Activated naive CD4-positive, alpha-beta T cell treated with anti-CD3 and anti-CD28 coated beads for 36 hours (primary cell): ENCODE measurements at places on chromosomes 13 and 19. TPM values are rescaled to one million over a fixed set of nuclear protein-coding genes. Genes with fewer than 3 reads are reported as not detected.

DNA sequence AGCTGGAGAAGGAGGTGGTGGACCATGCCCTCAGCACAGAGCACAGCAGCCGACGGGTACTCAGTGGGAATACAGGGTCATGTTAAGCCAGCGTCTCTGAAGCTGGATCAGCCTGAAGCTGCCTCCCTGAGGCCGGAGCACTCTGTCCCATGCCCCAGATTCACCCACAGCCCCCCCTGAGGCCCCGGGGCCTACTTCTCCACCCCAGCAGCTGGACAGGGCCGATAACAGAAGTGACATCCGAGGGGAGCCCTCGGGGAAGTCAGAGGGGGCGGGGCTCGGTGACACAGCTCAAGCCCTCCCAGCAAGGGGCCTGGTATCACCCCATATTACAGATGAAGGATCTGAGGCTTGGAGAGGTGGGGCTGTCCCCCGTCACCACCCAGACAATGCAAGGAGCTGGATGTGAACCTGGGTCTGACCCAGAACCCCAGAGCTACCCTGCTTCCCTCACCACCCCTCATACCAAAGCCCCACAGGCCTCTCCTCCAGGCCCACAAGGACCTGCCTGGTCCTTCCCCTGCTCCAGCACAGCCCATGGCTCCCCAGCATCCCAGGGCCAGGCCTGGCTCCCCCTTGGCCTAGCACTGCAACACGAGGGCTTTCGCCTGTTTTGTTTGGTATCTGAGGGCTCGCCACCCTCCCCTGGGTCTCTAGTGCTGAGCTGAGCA lies 5.7 kb downstream of the R3HDM4 start:
- H3K4me3 ChIP-seq, result peak overlapping the region; percentile 41
- H3K4me1 ChIP-seq, result peaks cover 72% of the 10 kb centered on the region
- H3K27ac ChIP-seq, result peak overlapping the region; percentile 97
- H3K27me3 ChIP-seq, result no peaks in the 10 kb centered on the region
- peaks cover 15% of the 10 kb centered on the region for H3K36me3 ChIP-seq

DNA sequence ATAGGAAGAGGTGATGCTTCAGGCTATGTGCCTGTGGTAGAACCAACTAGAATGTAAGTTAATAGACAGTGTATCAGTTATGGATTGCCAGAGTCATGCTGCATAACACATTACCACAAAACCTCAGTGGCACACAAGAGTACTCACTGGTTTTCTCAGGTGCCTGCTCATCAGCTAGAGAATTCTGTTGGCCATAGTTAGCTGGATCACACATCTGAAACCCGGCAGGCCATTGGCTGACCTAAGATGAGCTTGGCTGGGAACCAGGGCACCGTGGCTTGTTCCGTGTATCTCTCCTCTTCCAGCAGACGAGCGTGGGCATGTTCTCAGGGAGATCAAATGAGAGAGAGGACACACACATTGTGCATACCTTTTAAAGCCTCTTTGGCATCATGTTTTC lies 76.7 kb downstream of the TEX26 start:
- no peak for DNase-seq
- H3K27ac ChIP-seq, result no peak overlapping the region
- H3K36me3 ChIP-seq, result no peaks in the 10 kb centered on the region
- H3K4me3 ChIP-seq, result no peak overlapping the region

Gene PTGIR
- total RNA-seq, result 17.2 TPM

DNA sequence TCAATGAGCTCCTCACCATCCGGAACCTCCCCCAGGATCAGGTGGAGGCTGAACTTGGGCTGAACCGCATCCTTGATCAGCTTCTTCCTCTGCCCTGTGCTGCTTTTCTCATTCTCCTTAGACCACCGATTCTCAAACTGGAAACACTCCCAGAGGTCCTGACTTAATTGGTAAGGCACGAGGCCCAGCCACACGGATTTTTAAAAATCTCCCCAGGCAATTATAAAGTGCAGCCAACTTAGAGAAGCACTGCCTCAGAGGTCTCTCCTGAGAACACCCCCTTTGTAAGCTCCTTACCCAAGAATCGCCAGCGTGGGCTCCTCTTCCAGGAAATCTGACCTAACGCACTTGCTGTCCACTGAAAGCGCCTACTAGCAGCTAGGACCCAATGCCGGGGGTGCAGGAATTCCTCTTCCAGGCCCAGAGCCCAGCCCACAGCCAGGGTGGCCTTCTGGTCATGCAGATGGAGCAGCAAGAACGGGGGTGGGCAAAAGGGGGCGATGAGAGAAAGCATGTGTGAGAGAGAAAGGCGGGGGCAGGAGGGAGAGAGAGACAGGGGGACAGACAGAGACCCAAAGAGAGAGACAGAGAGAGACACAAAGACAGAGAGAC lies 66.9 kb upstream of the CACNA1A start:
- H3K27me3 ChIP-seq, result peaks cover 10% of the 10 kb centered on the region
- no peak overlapping the region for H3K27ac ChIP-seq
- no peak for DNase-seq
- no peaks in the 10 kb centered on the region for H3K36me3 ChIP-seq
- H3K4me1 ChIP-seq, result no peaks in the 10 kb centered on the region

Gene CGB3
- total RNA-seq, result not detected

- DNase-seq, result peak; percentile 24
- H3K4me3 ChIP-seq, result peak overlapping the region; percentile 55
- no peaks in the 10 kb centered on the region for H3K27me3 ChIP-seq
- H3K36me3 ChIP-seq, result peaks cover 5% of the 10 kb centered on the region
- H3K27ac ChIP-seq, result peak overlapping the region; percentile 58
- H3K4me1 ChIP-seq, result peaks cover 48% of the 10 kb centered on the region
These were observed 3.1 kb upstream of the TNFSF13B start for GRCh38 chr13:108266321-108266990.

Gene SIN3B
- total RNA-seq, result 20.6 TPM

Gene TLE2
- 6.5 TPM for total RNA-seq

GRCh38 chr19:2653710-2654707 lies 48.5 kb downstream of the GNG7 start:
- no peak overlapping the region for H3K4me3 ChIP-seq
- H3K36me3 ChIP-seq, result no peaks in the 10 kb centered on the region
- H3K27me3 ChIP-seq, result no peaks in the 10 kb centered on the region
- H3K27ac ChIP-seq, result no peak overlapping the region

GRCh38 chr19:10390652-10391286 lies 10.4 kb upstream of the TYK2 start:
- no peak overlapping the region for H3K4me3 ChIP-seq
- no peaks in the 10 kb centered on the region for H3K4me1 ChIP-seq
- peak; percentile 81 for DNase-seq
- H3K36me3 ChIP-seq, result peaks cover 18% of the 10 kb centered on the region
- H3K27me3 ChIP-seq, result no peaks in the 10 kb centered on the region
- no peak overlapping the region for H3K27ac ChIP-seq

Gene PLPPR3
- total RNA-seq, result not detected

- H3K36me3 ChIP-seq, result peaks cover 17% of the 10 kb centered on the region
- no peaks in the 10 kb centered on the region for H3K27me3 ChIP-seq
- H3K27ac ChIP-seq, result peak overlapping the region; percentile 84
- no peak for DNase-seq
These were observed 810 bp downstream of the GPR180 start for GRCh38 chr13:94602467-94602866.

- no peak overlapping the region for H3K4me3 ChIP-seq
- H3K4me1 ChIP-seq, result no peaks in the 10 kb centered on the region
- no peak for DNase-seq
- H3K27ac ChIP-seq, result no peak overlapping the region
- H3K27me3 ChIP-seq, result no peaks in the 10 kb centered on the region
These were observed 89.6 kb downstream of the LMO7 start for GRCh38 chr13:75725736-75726135.

Gene CEACAM3
- not detected for total RNA-seq

GRCh38 chr19:4566402-4567051 lies 7.0 kb upstream of the SEMA6B start:
- no peaks in the 10 kb centered on the region for H3K4me1 ChIP-seq
- no peak overlapping the region for H3K27ac ChIP-seq
- no peaks in the 10 kb centered on the region for H3K36me3 ChIP-seq
- DNase-seq, result no peak

Gene ZNF649
- 11.6 TPM for total RNA-seq

- H3K4me1 ChIP-seq, result no peaks in the 10 kb centered on the region
- H3K27ac ChIP-seq, result no peak overlapping the region
- no peak for DNase-seq
- H3K27me3 ChIP-seq, result peaks cover 3% of the 10 kb centered on the region
- no peaks in the 10 kb centered on the region for H3K36me3 ChIP-seq
These were observed 836.2 kb downstream of the DACH1 start for GRCh38 chr13:71030784-71031183.

- peak; percentile 93 for DNase-seq
- H3K27ac ChIP-seq, result peak overlapping the region; percentile 97
These were observed 693 bp upstream of the TMED1 start for GRCh38 chr19:10836479-10837330.

Gene OR7A5
- not detected for total RNA-seq

GRCh38 chr13:44422755-44423643 lies 49.4 kb downstream of the SERP2 start:
- peaks cover 15% of the 10 kb centered on the region for H3K27me3 ChIP-seq
- H3K27ac ChIP-seq, result no peak overlapping the region
- no peaks in the 10 kb centered on the region for H3K4me1 ChIP-seq
- no peak for DNase-seq

GRCh38 chr13:49594576-49594975 lies 9.2 kb upstream of the RCBTB1 start:
- H3K27ac ChIP-seq, result no peak overlapping the region
- DNase-seq, result no peak
- no peaks in the 10 kb centered on the region for H3K27me3 ChIP-seq
- no peaks in the 10 kb centered on the region for H3K4me1 ChIP-seq

Gene ZNF681
- total RNA-seq, result 3.1 TPM
